Activated CD4-positive, alpha-beta memory T cell treated with anti-CD3 and anti-CD28 coated beads for 36 hours (primary cell): ENCODE measurements at places on chromosomes 2 and 18. TPM values are rescaled to one million over a fixed set of nuclear protein-coding genes. Genes with fewer than 3 reads are reported as not detected.

Gene GPC1
- total RNA-seq: 4.9 TPM

Gene ONECUT2
- total RNA-seq: 0.02 TPM

Gene ANO7
- 2.1 TPM for total RNA-seq

Gene ASB18
- total RNA-seq: not detected

Gene APCDD1
- total RNA-seq: not detected

Gene KIAA2012
- total RNA-seq: not detected

Gene SLC16A14
- 1.1 TPM for total RNA-seq

Gene LHCGR
- total RNA-seq: not detected
